ENCODE measurements at places on chromosomes 3 and 15.

GRCh38 chr15:92599394-92599970 lies 56.1 kb downstream of the FAM174B start:
- no peak for DNase-seq

GRCh38 chr15:35243758-35244157 lies 158.7 kb upstream of the NANOGP8 start:
- no peak for DNase-seq

- DNase-seq, result peak; percentile 22
Observed at GRCh38 chr15:71752604-71753289, 57.6 kb upstream of the NR2E3 start.

- DNase-seq, result no peak
Observed at GRCh38 chr3:2944628-2945027, 165.5 kb downstream of the IL5RA start.

- no peak for DNase-seq
Observed at GRCh38 chr3:15923640-15924405, 126.0 kb upstream of the ANKRD28 start.

- DNase-seq, result peak; percentile 34
Observed at GRCh38 chr3:61221759-61222362, 29.4 kb downstream of the FHIT start.

DNA sequence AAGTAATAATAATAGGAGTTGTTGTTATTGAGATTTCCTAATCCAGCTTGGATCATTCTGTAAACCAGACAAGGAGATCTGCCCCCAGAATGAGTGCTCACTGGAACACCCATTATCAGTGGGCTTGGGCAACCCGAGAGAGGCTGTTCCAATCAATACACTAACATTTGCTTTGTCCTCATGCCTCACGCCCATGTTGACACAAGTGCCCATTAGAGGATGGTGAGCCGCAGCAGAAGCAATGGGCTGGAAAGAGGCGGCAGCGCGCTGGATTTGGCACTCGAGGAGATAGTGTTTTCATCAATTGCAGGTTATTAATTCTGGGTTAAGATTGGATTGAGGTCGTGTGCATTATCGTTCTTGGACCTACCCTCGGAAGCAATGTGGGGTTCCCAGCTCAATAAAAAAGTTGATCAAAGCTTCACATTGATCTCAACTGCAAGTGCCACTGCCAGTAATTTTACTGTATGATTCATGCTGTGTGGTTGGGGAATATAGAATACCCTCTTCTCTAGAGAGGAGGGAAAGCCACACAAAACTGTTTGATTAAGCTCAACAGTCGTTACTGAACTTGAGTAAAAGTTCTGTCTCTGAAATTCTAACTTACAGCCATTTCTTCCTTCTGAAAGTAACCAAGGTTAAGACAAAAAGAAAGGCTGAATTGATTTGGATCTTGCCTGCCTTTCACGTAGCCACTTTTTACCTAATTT lies 15.7 kb downstream of the LYZL4 start:
- no peak for DNase-seq

- no peak for DNase-seq
Observed at GRCh38 chr3:43043071-43043766, 62.7 kb downstream of the POMGNT2 start.
